ENCODE measurements at places on chromosomes 7 and 10.

- no peak for DNase-seq
Observed at GRCh38 chr10:4086131-4086898, 301.3 kb upstream of the KLF6 start.

GRCh38 chr10:83222300-83222699 lies 917.0 kb upstream of the GHITM start:
- DNase-seq: no peak

DNA sequence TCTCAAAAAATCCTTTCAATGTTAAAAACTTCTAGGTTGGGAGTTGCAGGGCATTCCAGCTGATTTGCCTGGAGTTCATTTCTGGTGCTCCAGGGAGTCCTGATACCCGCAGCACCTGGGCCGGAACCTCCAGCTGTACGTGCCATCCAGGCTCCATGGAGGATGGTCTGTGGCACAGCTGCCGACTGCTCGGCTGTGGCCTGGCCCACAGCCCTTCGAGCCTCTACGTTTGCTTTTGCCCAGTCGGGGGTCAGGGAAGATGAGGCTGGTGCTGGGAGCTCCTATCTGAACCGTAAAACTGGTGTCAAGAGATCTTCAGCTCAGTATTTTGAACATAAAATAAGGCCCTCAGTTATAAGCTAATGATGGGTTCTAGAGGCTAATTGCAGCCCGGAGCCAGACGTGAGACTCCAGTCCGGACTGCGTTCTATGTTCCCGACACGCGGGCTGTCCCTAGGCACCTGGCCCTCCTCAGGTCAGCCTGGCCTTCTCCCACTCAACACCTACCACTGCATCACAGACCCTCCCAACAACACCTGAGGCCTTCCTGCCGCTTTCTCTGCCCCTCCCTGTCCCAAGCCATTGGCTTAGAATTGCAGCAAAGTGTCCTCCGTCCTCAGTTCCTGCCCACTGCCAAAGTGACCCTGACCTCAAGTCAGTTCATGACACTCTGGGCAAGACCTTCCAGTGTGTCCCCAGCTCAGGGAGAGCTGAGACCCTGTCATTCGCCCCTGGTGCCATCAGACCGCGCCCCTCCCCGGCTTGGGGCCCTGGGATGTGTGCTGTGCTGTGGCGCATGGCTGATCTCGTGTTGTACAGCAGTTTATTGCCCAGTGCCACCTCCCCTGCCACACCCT lies 64.2 kb upstream of the DNAJB6 start:
- DNase-seq: no peak

DNA sequence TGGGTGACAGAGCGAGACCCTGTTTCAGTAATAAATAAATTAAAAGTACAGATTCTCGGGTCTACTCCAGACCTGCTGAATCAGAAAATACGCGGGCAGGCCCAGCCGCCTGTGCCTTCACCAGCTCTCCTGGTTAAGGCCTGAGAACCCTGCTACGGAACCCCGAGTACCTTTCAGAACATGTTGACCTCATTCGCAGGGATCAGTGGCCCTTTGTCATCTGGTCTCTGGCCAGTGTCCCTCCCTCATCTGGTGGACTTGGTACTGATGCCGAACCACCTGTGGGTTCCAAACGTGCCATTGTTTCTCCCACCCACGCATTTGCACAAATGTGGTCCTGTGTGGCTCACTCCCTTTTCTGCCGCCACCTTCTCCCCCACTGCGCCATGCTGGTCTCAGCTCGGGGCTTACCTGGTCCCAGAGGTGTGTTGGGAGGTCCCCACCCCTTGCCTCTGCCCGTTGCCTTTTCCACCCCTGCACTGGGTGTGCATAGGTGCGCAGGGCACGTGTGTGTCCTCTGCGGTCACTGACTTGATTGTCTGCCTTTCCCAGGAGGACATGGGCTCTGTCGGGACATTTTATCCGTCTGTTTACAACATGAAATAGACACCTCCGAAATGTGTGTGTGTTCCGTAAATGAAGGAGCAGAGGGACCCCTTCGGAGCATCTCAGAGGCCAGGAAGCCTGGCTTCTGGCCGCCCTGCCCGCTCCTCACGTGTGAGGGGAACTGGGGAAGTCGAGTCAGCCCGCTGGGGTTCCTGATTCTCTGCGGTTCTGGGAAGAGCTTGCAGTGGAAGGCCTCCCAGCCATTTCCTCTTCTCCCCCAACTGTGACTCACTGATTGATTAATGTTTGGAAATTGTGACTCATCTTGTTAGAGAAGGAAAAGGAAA lies 135.2 kb downstream of the CUX1 start:
- peak; percentile 87 for DNase-seq

GRCh38 chr7:18345641-18346234 lies 149.8 kb upstream of the HDAC9 start:
- peak; percentile 49 for DNase-seq
